Right renal pelvis (tissue), 4 donors: ENCODE measurements at places on chromosomes 5 and 9. TPM values are rescaled to one million over a fixed set of nuclear protein-coding genes. Genes with fewer than 3 reads are reported as not detected.

Gene RUSC2
- 19.1 TPM for polyA plus RNA-seq

GRCh38 chr9:92707530-92707929 lies 37.6 kb upstream of the IPPK start:
- DNase-seq, result no peak

DNA sequence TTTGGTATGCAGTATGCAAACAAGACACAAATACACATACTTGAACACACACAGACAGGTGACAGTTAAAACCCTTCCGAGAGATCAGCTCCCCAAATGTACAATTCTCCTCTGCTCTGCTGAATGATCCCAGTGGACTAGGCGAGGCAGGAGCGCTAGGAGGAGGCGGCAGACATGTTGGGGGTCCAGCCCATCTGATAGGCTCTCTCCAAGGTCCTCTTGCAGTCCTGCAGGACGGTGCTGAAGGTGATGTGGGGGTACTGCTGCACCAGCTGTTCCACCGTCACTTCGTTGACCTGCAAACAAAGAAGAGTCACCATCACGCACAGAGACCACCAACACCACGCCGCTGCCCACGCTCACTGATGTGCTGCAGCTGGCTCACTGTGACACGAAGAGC lies 190.8 kb upstream of the EFNA5 start:
- no peak for DNase-seq

DNA sequence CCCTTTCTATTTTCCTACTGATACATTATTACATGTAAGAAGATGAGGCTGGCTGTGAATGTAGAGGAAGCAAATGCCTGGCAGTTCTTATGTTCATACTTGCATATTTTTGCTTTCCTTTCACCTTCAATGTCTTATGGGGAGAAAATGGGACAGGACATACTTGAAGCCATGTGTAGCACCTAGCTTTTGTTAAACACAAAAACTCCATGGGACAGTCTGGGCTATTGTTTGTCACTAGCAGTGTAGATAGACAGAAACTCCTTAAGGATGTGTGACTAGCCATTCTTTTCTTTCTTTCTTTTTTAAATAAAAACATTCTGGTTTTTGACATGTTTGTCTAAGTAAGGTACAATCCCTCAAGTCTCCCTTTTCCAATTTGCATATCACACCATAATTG lies 122.7 kb downstream of the ARL15 start:
- no peak for DNase-seq
